ENCODE measurements at places on chromosomes 16 and 17.
A peak's percentile ranks its signal among the peaks of the same experiment; 100 is the strongest.

DNA sequence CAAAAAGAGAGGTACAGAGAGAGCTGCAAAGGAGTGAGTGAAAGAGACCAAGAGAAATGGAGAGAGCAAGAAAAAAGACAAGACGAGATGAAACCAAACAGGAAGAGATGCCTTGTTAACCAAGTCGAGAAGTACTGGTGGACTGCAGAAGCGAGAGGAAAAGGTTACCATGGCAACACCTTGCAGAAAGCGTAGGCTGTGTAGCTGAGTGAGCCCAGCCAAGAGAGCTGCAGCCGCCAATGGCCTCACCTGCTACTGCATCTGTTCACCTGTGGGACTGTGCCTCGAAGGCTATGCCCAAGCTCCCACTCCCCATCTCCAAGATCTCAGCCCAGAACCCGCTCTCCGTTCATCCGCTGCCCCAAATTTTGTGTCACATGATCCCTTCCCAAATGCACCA lies 161.3 kb downstream of the SLC39A11 start:
- H3K27me3 ChIP-seq, result no peaks in the 10 kb centered on the region
- H3K4me1 ChIP-seq, result no peaks in the 10 kb centered on the region
- no peaks in the 10 kb centered on the region for H3K36me3 ChIP-seq
- DNase-seq, result no peak
- H3K27ac ChIP-seq, result no peak overlapping the region
- H3K4me3 ChIP-seq, result no peak overlapping the region

DNA sequence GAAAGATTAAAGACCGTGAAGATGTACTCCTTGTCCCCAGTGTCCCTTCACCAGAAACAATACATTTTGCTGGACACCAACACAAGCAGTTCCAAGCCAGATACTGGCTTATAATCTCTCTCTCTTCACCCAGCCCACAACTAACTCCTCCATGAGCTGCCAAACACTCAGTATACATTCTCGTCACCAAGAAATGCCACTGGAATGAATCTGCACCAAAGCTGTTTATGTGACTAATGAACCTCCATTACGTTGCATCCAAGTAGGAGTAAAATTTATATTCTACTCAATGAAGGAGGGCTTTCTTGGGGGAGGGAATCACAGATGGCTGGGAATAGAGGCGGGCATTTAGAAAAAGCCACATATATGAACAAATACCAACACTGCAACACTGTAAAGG lies 20.9 kb upstream of the SOX9 start:
- H3K4me1 ChIP-seq, result no peaks in the 10 kb centered on the region
- DNase-seq, result no peak
- no peak overlapping the region for H3K27ac ChIP-seq
- no peak overlapping the region for H3K4me3 ChIP-seq
- no peaks in the 10 kb centered on the region for H3K27me3 ChIP-seq

GRCh38 chr16:70573451-70574121 lies 50.0 kb downstream of the SF3B3 start:
- no peak overlapping the region for H3K4me3 ChIP-seq
- peaks cover 10% of the 10 kb centered on the region for H3K4me1 ChIP-seq
- DNase-seq, result no peak
- no peak overlapping the region for H3K27ac ChIP-seq
- no peaks in the 10 kb centered on the region for H3K27me3 ChIP-seq
- peaks cover 45% of the 10 kb centered on the region for H3K36me3 ChIP-seq

DNA sequence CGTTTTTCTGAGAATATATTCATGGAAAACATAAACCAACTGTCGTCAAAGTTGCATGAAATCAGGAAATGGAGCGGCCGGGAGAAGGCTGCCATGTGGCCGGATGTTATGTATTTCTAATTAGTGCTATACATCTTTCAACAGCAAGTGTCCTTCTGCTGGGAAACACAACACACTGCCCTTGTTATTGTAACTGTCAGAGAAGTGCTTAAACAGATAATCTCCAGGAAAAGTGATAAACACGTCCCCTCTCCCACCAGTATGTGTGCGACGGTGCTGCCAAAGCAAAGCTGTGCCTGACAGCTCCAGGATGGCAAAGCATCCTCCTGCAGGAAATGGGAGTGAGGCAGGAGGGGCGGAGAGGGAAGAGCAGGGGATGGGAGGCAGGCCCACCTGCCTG lies 111.8 kb downstream of the SMG6 start:
- peaks cover 3% of the 10 kb centered on the region for H3K36me3 ChIP-seq
- H3K4me1 ChIP-seq, result peaks cover 51% of the 10 kb centered on the region
- H3K27ac ChIP-seq, result peak overlapping the region; percentile 37
- DNase-seq, result no peak
- no peak overlapping the region for H3K4me3 ChIP-seq

DNA sequence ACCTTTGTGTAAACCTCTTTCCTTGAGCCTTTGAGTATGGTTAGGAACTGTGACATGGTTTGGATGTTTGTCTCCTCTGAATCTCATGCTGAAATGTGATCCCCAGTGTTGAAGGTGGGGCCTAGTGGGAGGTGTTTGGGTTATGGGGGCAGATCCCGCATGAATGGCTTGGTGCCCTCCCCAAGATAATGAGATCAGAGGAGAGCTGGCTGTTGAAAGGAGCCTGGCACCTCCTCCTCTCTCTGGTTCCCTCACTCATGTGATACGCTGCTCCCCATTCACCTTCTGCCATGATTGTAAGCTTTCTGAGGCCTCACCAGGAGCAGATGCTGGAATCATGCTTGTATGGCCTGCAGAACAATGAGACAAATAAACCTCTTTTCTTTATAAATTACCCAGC lies 1110.2 kb downstream of the CDH11 start:
- no peaks in the 10 kb centered on the region for H3K36me3 ChIP-seq
- H3K4me3 ChIP-seq, result no peak overlapping the region
- DNase-seq, result no peak
- no peak overlapping the region for H3K27ac ChIP-seq
- H3K4me1 ChIP-seq, result no peaks in the 10 kb centered on the region

DNA sequence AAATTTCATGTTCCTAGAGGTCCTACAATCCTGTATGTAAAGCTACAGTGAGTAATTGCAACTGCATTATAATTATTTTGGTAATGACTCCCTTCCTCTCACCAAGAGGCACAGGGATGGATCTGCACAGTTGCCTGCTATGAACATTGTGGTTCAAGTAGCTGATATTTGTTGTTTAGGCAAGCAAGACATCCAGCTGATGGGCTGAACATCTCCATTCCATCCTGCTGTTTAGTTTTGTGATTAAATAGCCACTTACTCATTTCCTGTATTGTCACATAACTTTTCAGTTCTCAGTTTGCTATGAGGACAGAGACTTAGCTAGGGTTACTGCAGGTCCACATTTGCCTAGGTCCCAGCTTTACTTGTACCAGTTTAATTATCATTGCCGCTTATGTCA lies 181.2 kb upstream of the TBX2 start:
- H3K27ac ChIP-seq, result no peak overlapping the region
- no peak for DNase-seq
- no peaks in the 10 kb centered on the region for H3K36me3 ChIP-seq
- no peaks in the 10 kb centered on the region for H3K27me3 ChIP-seq
- no peak overlapping the region for H3K4me3 ChIP-seq
- peaks cover 43% of the 10 kb centered on the region for H3K4me1 ChIP-seq

DNA sequence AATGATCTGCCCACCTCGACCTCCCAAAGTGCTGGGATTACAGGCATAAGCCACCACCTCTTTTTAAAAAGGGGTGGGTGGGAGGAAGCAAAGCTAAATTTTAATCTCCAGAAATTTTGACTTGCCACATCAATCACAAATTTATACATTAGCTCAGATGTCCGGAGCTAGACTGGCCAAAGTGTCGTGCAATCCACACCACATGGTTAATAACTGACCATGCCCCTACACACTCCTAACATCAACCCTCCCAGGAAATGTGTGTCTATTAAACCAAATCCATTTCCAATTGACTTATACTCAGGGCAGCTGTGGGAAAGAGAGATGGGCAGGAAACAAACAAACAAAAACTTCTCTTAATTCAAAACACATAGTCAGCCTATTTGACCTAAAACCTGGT lies 29.9 kb downstream of the SMURF2 start:
- peaks cover 7% of the 10 kb centered on the region for H3K4me1 ChIP-seq
- DNase-seq, result no peak
- no peak overlapping the region for H3K4me3 ChIP-seq

DNA sequence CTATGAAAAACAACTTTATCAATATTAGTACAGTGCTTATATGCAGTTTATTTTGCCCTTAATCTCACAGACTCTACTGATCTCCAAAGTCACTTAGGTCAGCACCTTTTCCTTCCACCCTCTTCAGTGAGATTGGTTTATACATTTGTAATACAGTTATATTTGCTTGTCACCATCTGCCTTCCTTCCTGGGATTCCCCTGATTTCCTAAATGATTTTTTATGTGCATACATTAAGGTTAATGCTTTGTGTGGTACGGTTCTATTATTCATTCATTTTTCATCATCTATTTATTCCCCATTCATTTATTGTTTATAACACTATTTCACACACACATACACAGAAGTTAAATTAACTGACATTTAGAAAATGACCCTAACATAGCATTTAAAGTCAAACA lies 419.8 kb upstream of the CDH11 start:
- no peak overlapping the region for H3K4me3 ChIP-seq
- H3K27me3 ChIP-seq, result no peaks in the 10 kb centered on the region
- H3K36me3 ChIP-seq, result no peaks in the 10 kb centered on the region
- no peak overlapping the region for H3K27ac ChIP-seq
- DNase-seq, result no peak

- H3K4me1 ChIP-seq, result peaks cover 15% of the 10 kb centered on the region
- H3K27me3 ChIP-seq, result no peaks in the 10 kb centered on the region
- H3K36me3 ChIP-seq, result peaks cover 18% of the 10 kb centered on the region
- H3K27ac ChIP-seq, result no peak overlapping the region
These were observed 16.4 kb downstream of the USP36 start for GRCh38 chr17:78824240-78824639.

DNA sequence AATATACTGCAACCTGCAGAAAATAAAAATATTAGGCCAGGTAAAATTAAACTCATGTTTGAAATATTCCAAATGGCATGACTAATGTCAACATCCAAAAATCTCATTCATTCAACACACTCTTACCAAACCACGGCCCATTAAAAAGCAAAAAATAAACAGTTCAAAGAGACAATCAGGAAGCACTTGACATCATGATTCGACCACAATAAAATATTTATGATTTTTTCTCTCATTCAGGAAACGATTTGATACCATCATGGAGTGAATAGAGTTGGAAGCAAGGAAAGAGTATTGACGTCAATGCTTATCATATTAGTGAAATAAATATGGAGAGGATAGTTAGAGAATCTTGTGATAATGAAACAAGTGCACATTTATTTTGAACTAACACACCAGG lies 354.1 kb downstream of the KCNJ2 start:
- no peaks in the 10 kb centered on the region for H3K36me3 ChIP-seq
- DNase-seq, result peak; percentile 16
- H3K4me3 ChIP-seq, result no peak overlapping the region
- peaks cover 11% of the 10 kb centered on the region for H3K4me1 ChIP-seq
- no peaks in the 10 kb centered on the region for H3K27me3 ChIP-seq

- no peak overlapping the region for H3K4me3 ChIP-seq
- no peaks in the 10 kb centered on the region for H3K27me3 ChIP-seq
- no peak for DNase-seq
These were observed 524.8 kb downstream of the KIF2B start for GRCh38 chr17:54347495-54347894.

- peaks cover 37% of the 10 kb centered on the region for H3K4me1 ChIP-seq
- H3K27me3 ChIP-seq, result no peaks in the 10 kb centered on the region
- H3K36me3 ChIP-seq, result peaks cover 3% of the 10 kb centered on the region
- no peak overlapping the region for H3K4me3 ChIP-seq
- no peak for DNase-seq
These were observed 19.4 kb downstream of the PIK3R5 start for GRCh38 chr17:8946071-8946470.

GRCh38 chr17:81154961-81155360 lies 10.3 kb upstream of the PVALEF start:
- no peaks in the 10 kb centered on the region for H3K36me3 ChIP-seq
- no peak overlapping the region for H3K4me3 ChIP-seq
- H3K27ac ChIP-seq, result no peak overlapping the region
- no peak for DNase-seq

DNA sequence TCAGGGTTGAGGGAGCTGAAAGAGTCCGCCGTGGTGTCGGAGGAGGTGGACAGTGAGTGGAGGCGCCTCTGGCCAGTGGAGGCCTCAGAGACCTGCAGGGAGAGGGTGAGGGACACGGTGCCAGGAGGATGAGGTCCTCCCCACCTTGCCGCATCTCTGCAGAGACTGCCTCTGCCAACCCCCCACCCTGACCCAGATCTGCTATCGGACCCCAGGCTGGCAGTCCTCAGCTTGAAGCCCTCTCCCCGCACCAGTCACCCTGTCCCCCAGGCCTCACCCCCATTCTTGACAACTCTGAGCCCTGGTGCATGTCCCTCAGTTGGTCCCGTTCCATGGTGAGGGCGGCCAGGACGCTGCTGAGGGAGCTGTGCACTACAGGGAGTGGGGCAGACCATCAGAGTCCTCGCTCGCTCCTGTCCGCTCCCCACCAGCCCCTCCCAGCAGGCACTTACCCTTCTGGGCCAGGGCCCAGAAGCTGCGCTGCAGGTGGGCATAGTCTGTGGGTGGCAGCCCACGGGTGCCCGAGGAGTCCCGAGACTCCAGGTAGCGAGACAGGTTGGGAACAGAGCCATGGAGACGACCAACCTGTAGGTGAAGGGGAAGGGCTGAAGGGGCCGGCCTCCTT lies 5.4 kb downstream of the OSBPL7 start:
- no peaks in the 10 kb centered on the region for H3K27me3 ChIP-seq
- no peak overlapping the region for H3K27ac ChIP-seq
- H3K4me1 ChIP-seq, result peaks cover 13% of the 10 kb centered on the region
- no peak for DNase-seq
- peaks cover 10% of the 10 kb centered on the region for H3K36me3 ChIP-seq

- H3K36me3 ChIP-seq, result no peaks in the 10 kb centered on the region
- H3K27me3 ChIP-seq, result no peaks in the 10 kb centered on the region
- no peaks in the 10 kb centered on the region for H3K4me1 ChIP-seq
- no peak overlapping the region for H3K4me3 ChIP-seq
- no peak for DNase-seq
These were observed 59.6 kb upstream of the CACNG5 start for GRCh38 chr17:66775271-66775670.

DNA sequence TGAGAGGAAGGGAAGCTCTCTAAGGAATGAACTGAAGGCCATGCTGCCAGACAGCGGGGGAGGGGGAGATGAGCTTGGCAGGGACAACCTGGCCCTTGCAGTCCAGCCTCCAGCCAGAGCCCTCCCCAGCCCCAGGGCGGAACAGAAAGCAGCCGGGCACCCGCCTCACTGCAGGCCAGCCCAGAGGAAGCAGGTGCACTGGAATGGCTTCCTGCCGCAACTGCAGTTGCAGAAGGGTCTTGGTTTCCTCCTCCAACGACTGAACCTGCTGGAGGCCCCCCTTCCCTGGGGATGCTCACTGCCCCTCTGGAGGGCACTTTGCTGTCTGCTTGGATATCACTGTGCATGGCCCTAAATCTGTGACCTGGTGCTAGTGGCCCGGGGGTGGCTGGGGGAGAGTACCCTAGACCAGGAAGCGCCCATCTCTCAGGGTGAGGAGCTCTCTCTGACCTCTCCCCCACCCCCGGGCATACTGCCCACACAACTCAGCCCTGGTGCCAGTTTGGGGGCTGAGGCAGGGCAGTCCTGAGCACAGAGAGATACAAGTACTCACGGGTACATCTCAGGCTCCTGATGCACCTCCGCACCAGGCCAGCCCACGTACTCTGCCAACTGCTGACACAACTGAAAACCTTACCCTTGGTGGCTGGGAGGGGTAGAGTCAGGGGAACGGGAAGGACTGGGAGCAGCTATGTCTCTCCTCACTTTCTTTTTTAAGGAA lies 41.1 kb downstream of the MYO18A start:
- DNase-seq, result peak; percentile 93
- H3K27ac ChIP-seq, result peak overlapping the region; percentile 73
- no peaks in the 10 kb centered on the region for H3K27me3 ChIP-seq
- H3K4me3 ChIP-seq, result peak overlapping the region; percentile 85

- no peak overlapping the region for H3K27ac ChIP-seq
- peaks cover 29% of the 10 kb centered on the region for H3K36me3 ChIP-seq
- DNase-seq, result no peak
- H3K4me1 ChIP-seq, result no peaks in the 10 kb centered on the region
- no peak overlapping the region for H3K4me3 ChIP-seq
These were observed 31.6 kb downstream of the TSC2 start for GRCh38 chr16:2079311-2079800.

All from common myeloid progenitor, CD34-positive (primary cell).